ENCODE measurements at places on chromosomes 16 and 17. TPM values are rescaled to one million over a fixed set of nuclear protein-coding genes. Genes with fewer than 3 reads are reported as not detected.

KRT14 gene
- 4.9 TPM for total RNA-seq

TNFSF13 gene
- total RNA-seq: 1.8 TPM

PRAC2 gene
- not detected for total RNA-seq

SLC9A5 gene
- total RNA-seq: 1.4 TPM

MT1G gene
- 1.9 TPM for total RNA-seq

ZNF319 gene
- 4.2 TPM for total RNA-seq

IL34 gene
- total RNA-seq: 13.4 TPM

NACA2 gene
- 0.28 TPM for total RNA-seq

TSEN54 gene
- 10.0 TPM for total RNA-seq

CCDC200 gene
- 0.55 TPM for total RNA-seq

SMIM5 gene
- 5.8 TPM for total RNA-seq

RNF112 gene
- 7.9 TPM for total RNA-seq

ABCA8 gene
- 83.7 TPM for total RNA-seq

NEK8 gene
- total RNA-seq: 3.0 TPM

LDHD gene
- total RNA-seq: 4.5 TPM

CDC6 gene
- 10.3 TPM for total RNA-seq

CDRT15L2 gene
- not detected for total RNA-seq

GPR139 gene
- total RNA-seq: 0.72 TPM

HOXB3 gene
- 23.8 TPM for total RNA-seq

SHISA6 gene
- 15.5 TPM for total RNA-seq

FAM171A2 gene
- 41.6 TPM for total RNA-seq

CCL8 gene
- total RNA-seq: 0.72 TPM

CSF3 gene
- not detected for total RNA-seq
